ENCODE measurements at places on chromosomes 6 and 20. TPM values are rescaled to one million over a fixed set of nuclear protein-coding genes. Genes with fewer than 3 reads are reported as not detected.

The PAK5 gene
- total RNA-seq: not detected

The PI3 gene
- not detected for total RNA-seq

The TXLNB gene
- under 0.01 TPM for total RNA-seq

The DEFB126 gene
- total RNA-seq: not detected

The SYNDIG1 gene
- not detected for total RNA-seq

The MMP24 gene
- total RNA-seq: 0.86 TPM

The GSTA3 gene
- total RNA-seq: not detected

The PRR3 gene
- 7.5 TPM for total RNA-seq

The SIRPD gene
- not detected for total RNA-seq

The EFHC1 gene
- total RNA-seq: 35.5 TPM

The MDFI gene
- total RNA-seq: not detected

The SMIM28 gene
- not detected for total RNA-seq

The MYCT1 gene
- not detected for total RNA-seq

The ZFAND3 gene
- 27.1 TPM for total RNA-seq

The EPPIN gene
- not detected for total RNA-seq

The MMP24OS gene
- 30.7 TPM for total RNA-seq

The TRIM15 gene
- not detected for total RNA-seq

The SSTR4 gene
- total RNA-seq: not detected

The BPIFB1 gene
- not detected for total RNA-seq

The MATN4 gene
- total RNA-seq: not detected

The TSPO2 gene
- not detected for total RNA-seq

The FBXO5 gene
- total RNA-seq: 12.7 TPM

The LHFPL5 gene
- not detected for total RNA-seq

The JPH2 gene
- 1.4 TPM for total RNA-seq

The TFAP2D gene
- not detected for total RNA-seq

Measured in myometrial cell (primary cell).